Fibroblast of skin of scalp (primary cell): ENCODE measurements at places on chromosomes 2 and 18.

GRCh38 chr18:77906103-77906892 lies 656.6 kb downstream of the GALR1 start:
- no peak for DNase-seq

- no peak for DNase-seq
Measured at GRCh38 chr2:109454304-109454703, 159.5 kb downstream of the SEPTIN10 start.

DNA sequence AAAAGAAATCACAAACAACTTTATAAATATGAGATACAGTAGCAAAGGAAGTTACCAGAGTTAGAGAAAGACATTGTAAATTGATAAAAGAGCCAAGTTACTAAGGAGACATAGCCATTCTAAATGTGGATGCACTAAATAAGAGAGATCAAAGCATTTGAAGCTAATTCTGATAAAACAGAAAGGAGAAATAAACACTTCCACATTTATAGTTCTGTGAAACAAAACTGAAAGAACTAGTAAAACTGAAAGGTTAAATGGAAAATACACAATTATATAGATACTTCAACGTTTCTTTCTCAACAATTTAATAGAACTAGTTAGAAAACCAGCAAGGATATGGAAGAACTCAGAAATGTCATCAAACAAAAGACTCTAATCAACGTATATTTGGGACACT lies 309.0 kb upstream of the CDH2 start:
- DNase-seq = no peak

DNA sequence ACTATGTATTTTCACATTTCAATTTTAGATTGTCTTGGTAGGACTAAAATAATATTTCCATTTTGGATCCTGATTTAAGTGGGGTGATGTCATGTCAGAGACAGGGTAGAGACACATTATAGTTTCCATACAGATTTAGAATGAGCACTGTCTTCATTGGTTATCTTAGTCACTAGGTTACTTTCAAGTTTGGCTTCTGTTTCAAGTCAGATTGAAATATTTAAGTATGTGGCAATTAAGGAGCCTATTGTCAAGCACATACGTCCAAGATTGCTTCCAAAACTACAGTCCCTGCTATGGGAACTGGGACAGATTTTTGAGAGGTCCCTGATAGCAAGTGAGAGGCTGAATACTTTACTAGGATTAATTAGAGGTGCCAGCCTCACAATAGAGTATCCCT lies 89.2 kb upstream of the FAM117B start:
- peak; percentile 7 for DNase-seq

- peak; percentile 22 for DNase-seq
Measured at GRCh38 chr2:73070643-73071359, 711 bp downstream of the SFXN5 start.
